ENCODE measurements at places on chromosomes 3 and 15. TPM values are rescaled to one million over a fixed set of nuclear protein-coding genes. Genes with fewer than 3 reads are reported as not detected.

The COLQ gene
- 1.9 TPM for total RNA-seq

The SV2B gene
- 0.46 TPM for total RNA-seq

The CCR9 gene
- not detected for total RNA-seq

The AGTR1 gene
- total RNA-seq, result not detected

The LIPC gene
- total RNA-seq, result not detected

The GRM7 gene
- total RNA-seq, result 0.24 TPM

The GOLGA8G gene
- not detected for total RNA-seq

The RTP4 gene
- not detected for total RNA-seq

The FAM81A gene
- total RNA-seq, result 3.0 TPM

The GCHFR gene
- 22.7 TPM for total RNA-seq

The SMAD6 gene
- total RNA-seq, result 7.0 TPM

The ZNF660 gene
- 11.7 TPM for total RNA-seq

The CD200 gene
- 50.2 TPM for total RNA-seq

The EFCC1 gene
- total RNA-seq, result 0.37 TPM

DNA sequence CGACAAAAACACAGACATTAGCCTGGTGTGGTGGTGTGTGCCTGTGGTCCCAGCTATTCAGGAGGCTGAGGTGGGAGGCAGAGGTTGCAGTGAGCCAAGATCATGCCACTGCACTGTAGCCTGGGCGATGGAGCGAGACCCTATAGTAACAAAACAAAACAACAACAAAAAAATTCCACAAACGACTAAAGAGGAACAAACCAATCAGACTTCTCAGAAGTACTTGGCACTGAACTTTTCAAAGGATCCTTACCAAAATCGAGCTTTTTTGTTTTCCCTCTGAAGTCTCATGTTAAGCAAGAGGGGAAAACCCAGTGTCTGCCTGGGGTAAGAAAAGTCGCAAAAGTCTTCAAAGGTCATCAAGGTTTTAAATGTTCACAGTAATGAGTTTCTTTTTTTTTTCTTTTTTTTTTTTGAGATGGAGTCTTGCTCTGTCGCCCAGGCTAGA, 30.1 kb upstream of the TFRC start:
- DNase-seq, result no peak

GRCh38 chr3:188573291-188573940, 419.5 kb downstream of the LPP start:
- DNase-seq, result no peak

DNA sequence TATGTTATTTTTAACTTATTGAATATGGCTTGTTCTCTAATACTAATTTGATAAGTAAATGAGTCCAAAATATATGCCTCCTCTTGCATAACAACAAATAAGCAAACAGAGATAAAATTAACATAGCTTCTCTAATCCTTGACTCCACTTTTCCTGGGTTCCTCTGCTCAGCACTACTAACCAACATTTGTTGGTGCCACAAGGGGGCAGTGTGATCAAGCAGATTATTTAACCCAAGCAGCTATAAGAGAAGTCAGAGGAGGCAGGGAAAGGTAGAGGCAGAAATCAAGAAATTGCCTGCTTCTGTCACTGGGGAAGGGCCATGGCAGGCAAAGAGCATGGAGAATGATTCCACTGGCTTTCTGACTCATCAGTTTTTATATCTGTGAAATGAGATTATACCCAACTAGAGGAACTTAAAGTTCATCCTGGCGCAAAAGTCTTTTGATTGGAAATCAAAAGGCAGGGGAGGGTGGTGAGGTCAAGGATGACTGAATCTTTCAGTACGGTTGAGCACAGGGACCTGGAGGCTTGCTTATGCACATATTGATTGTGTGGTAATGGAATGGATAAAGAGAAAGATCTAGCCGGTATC, 152.2 kb downstream of the IGSF11 start:
- DNase-seq, result peak; percentile 80

- no peak for DNase-seq
These were observed 24.6 kb downstream of the PLSCR1 start for GRCh38 chr3:146519810-146520209.

- DNase-seq, result no peak
These were observed 567.0 kb upstream of the MCTP2 start for GRCh38 chr15:93664213-93664956.

- no peak for DNase-seq
These were observed 48.2 kb upstream of the PYDC2 start for GRCh38 chr3:191412759-191413158.

GRCh38 chr15:94205366-94205765, 26.0 kb upstream of the MCTP2 start:
- no peak for DNase-seq

DNA sequence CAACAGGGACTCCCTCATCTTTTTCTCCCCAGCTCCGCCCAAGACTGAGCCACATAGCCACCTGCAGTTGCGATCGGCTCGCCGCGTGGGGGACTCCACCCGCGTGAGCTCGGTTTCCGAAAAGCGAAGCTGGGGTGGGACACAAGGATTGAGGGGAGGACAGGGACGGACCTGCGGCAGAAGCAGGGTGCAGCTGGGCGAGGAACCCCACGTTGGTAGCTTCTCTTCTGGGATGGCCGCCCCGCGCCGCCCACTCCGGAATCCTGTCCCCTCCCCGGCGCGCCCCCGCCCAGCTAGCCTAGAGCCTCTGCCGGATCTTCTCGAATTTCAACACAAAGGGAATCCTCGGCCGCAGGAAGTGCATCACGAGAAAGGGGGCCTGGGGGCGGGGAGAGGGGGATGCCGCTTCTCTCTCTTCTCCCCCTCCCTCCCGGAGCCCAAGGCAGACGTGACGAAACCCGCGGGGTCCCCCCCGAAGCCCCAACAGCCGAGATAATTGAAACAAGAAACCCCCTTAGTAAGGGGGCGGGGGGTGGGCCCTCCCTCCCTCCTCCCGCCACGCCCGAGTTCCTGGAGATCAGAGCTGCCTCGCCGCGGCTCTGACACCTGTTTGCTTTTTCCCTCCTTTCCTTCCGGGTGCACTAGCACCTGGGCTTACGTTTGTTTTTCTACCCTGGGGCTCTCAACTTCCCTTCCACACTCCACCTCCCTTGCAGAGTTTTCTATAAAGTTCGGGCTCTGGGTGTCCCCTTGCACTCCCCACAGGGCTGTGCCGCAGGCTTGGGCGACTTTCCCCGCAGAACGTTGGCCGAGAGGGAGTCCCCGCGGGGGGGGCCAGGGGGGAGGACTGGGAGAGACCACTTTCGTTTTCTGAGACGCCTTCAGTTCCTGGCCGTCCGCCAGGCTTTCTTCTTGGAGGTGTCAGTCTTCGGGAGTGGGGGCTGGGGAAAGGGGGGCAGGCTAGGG, 1.3 kb upstream of the KCNH8 start:
- peak; percentile 87 for DNase-seq

DNA sequence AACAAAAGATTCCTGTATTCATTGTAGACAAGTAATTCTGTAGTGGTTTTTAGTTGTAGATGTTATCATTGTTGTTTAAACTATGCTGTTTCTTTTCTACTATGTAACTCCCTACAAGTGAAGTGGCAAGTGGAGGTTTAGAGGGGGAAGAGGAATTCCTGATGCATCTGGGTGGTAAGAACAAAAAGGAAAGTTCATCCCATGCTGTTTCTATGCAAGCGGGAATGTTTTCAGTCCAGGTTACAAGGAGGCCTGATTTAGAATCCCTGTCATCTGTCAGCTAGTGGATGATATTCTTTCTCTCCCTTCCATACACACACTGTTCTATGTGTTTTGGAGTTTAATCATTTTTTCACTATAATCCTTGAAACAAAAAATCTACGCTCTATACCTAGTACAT, 67.4 kb downstream of the IMPG2 start:
- DNase-seq, result no peak

DNA sequence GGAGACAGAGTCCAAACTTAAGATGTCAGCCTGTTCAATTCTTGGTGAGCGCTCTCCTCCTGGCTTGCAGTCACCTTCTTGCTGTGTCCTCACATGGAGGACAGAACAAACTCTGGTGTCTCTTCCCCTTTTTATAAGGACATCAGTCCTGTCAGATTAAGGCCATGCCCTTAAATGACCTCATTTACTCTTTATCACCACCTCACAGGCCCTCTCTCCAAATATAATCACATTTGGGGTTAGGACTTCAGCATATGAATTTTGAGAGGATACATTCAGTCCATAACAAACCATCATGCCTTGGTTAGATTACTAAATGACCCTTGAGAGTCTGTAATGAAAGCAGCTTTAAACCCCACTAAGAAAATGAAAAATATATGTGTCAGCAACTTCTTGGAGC, 175.2 kb downstream of the TAFA4 start:
- no peak for DNase-seq

GRCh38 chr15:83100097-83100646, 7.3 kb upstream of the TM6SF1 start:
- DNase-seq, result no peak

DNA sequence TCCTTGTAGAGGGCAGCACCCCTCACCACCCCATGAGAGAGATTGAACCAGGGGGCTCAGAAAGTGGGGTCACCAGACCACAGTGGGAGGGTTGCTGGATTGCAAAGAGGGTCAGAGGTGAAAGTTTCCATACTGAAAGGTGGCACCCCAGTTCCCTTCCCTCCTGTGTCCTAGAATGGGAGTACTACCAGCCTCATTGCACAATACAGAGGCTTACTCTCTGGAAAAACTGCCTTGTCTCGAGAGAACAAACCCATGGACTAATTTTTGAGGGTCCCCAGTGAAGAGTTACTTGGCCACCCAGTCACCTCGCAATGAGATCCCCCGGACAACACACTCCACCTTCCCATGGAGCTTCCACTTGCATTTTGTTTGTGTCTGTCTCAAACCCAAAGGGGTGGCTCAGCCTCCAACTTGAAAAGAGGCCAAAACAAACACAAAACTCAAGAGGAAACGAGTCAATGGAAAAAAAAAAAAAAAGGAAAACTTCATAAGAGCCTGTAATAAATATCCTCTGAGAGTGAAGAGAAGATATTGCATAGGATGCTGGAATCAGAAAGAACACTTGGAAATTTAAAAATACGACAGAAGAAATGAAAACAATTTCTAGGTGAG, 18.6 kb downstream of the MESP2 start:
- no peak for DNase-seq

GRCh38 chr15:57792724-57793449, 86.4 kb downstream of the POLR2M start:
- DNase-seq, result no peak

DNA sequence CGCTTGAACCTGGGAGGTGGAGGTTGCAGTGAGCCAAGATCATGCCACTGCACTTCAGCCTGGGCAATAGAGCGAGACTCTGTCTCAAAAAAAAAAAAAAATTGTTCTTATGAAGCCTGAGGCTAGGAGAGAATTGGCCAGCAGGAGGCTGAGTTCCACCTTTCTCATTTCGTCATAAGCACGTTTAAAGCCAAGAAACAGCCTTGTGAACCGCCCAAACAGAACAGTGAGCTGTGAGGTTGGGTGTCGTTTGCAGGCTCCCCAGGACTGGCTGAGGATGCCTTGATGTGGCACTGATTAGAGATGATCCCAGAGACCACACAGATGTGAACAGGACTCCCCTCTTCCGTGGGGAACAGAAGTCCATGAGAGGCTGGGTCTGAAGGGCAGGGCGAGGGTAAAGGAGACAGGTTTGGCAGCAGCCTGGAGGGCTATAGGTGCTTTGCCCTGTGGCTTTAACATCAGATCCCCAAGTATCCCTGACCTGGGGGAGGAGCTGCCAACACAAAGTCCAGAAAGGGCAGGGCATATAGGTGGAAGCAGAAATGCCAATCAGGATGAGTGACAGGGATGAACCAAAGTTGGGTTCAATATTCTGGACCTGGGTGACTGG, 52.9 kb downstream of the CLEC3B start:
- no peak for DNase-seq

DNA sequence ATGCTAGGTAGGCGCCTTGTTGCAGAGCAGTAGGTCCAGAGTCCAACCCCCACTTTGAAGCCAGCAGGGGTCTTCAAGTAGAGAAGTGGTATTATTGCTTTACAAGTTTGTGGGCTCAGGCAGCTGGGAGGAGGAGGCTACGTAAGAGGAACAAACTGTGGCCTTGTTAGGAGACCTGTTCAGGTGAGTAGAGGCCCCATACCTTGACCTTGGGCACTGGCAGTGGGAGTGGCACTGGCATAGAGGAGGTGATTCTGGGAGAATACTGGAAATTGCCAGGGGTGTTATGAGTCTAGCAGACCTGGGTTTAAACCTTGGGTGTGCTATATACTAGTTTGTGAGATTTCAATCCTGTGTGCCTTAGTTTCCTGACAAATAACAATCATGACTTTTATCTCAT, 34.6 kb upstream of the SCAANT1 start:
- DNase-seq, result no peak

- no peak for DNase-seq
These were observed 1129.6 kb upstream of the GBE1 start for GRCh38 chr3:82891028-82891427.

- no peak for DNase-seq
These were observed 436.4 kb upstream of the RBMS3 start for GRCh38 chr3:28844298-28845005.

DNA sequence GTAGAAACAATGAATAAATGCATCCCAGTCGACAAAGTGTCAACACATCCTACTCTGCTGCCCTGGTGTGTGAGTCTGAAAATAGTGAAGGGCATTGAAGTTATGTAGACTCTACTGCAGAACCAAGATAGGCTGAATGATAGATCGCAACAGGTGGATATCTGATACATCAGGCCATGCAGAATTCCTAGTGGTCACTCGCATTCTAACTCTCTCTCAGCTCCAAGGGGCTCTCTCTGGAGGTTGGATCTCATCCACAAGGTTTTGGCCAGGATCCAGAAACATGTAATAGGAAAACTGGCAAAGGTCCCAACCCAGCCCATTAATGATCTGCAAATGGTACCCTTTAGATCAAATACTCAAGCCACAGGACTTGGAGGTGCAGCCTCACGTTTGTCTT, 514.1 kb downstream of the MAGI1 start:
- no peak for DNase-seq

GRCh38 chr3:53794597-53794996, 51.6 kb downstream of the CHDH start:
- no peak for DNase-seq

DNA sequence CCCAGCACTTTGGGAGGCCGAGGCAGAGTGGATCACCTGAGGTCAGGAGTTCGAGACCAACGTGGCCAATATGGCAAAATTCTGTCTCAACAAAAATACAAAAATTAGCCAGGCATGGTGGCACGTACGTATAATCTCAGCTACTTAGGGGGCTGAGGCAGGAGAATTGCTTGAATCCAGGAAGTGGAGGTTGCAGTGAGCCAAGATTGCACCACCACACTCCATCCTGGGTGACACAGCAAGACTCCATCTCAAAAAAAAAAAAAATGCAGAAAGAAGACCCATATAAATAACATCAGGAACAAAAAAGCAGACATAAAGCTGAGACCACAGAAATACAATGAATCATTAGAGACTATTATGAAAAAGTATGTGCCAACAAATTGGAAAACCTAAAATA, 235.2 kb upstream of the VEPH1 start:
- DNase-seq, result no peak

DNA sequence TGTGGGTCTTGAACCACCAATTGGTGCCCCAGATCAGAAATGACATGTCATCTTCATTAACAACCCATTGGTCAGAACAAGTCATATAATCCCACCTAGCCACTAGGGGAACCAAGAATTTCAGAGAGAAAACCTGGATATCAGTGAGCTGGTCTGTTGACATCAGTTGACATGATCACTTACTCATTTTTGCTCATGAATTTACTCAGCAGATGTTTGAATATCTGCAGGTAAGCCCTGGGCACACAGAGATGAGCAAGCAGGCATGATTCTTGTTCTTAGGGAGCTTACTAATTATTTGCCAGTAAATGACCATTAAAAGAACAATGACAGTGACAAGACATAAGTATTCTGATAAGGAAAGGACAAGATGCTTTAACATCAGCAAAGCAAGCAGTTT, 64.3 kb upstream of the PLCL2 start:
- DNase-seq, result no peak
